ENCODE measurements at places on chromosomes 3 and 15.

GRCh38 chr15:68957696-68958095 is 27.4 kb downstream of the SPESP1 start:
- no peak for DNase-seq

- peak; percentile 74 for DNase-seq
These were observed 37.3 kb upstream of the RFTN1 start for GRCh38 chr3:16550676-16551341.

- no peak for DNase-seq
These were observed 489.8 kb downstream of the LPP start for GRCh38 chr3:188643736-188644135.

DNA sequence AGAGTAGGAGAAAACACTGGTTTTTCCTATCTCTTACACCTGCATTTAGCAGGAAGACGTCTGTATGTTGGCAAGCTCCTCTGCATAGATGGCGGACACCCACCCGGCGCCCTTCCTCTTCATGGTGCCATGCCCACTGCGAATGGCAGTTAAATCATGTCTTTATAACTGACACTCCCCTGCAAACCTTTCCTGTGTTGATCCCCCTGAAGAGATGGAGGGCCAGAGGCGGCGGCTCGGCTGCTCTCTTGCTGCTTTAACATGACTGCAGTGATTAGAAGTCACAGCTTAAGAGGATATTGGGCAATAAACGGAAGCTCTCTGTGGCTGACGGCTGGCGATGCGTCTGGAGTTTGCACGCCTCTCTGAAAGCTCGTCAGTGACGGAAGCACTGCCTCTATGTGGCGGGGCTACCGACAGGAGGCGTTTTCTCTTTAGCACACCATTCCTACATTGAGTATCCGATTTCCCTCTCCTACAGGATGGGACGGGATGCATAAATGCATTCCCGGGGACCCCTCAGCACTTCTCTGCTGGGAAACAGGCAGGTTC is 25.5 kb upstream of the SNRPA1 start:
- DNase-seq: peak; percentile 79

DNA sequence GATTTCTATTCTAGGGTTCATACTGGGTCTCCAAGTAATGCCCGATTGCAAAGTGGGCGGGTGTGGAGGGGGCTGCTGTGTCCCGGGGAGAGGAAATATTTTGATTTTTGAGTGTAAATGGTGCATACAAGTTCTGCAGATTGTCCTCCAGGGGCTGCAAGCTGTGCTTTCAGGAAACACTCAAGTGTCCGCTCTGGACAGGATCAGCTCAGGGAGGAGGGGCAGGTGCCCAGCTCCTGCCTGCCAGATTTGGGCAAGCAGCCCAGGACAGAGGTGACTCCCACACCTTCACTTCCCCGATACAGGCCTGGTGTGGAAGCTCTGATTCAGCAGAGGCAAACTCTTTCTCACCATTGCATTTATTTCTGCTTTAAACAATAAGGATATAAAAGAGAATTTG is 142.7 kb downstream of the ALDH1A2 start:
- no peak for DNase-seq

- no peak for DNase-seq
These were observed 111.5 kb downstream of the ZNF609 start for GRCh38 chr15:64571857-64572291.

- DNase-seq: no peak
These were observed 9.3 kb downstream of the PAK6 start for GRCh38 chr15:40248006-40248783.

- no peak for DNase-seq
These were observed 292.9 kb downstream of the TLE3 start for GRCh38 chr15:69804786-69805185.

- DNase-seq: no peak
These were observed 43.6 kb downstream of the PDIA5 start for GRCh38 chr3:123110282-123110975.

All from HCEC 1CT (cell line).